ENCODE measurements at places on chromosomes 5 and 9.

- DNase-seq: no peak
Measured at GRCh38 chr5:40672425-40672824, 7.3 kb upstream of the PTGER4 start.

DNA sequence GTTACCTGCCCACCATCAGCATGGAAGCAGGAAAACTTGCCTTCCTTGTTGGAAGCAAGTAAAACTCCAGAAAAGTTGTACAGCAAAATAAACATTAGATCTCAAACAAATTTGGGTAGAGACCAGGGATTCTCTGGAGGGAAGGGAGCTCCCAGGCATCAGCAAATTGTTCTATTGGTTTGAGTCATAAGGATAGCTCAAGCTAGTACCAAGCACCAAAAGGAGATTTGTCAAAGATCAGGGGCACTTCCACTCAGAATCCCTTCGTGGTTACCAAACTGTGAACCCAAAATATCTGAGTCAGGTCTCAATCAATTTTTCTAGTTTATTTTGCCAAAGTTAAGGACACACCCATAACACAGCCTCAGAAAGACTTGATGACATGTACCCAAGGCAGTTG lies 37.8 kb downstream of the DNAJB5 start:
- DNase-seq: no peak

- DNase-seq: no peak
Measured at GRCh38 chr9:12091865-12092527, 601.2 kb upstream of the TYRP1 start.

- DNase-seq: peak; percentile 86
Measured at GRCh38 chr5:17343675-17344074, 126.2 kb downstream of the BASP1 start.

GRCh38 chr9:92771309-92771708 lies 6.7 kb upstream of the BICD2 start:
- DNase-seq: no peak

DNA sequence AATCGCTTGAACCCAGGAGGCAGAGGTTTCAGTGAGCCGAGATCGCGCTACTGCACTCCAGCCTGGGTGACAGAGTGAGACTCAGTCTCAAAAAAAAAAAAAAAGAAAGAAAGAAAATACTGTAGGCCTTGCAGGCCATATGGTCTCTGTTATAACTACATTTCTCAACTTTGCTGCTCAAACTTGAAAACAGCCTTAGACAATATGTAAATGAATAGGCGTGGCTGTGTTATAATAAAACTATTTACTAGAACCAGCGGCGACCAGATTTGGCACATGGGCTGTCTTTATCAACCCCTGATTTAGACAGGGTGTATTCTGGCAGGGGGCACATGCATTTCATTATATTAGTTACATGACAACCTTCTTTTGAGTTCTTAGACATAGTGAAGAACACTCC lies 130.0 kb downstream of the C9orf152 start:
- DNase-seq: no peak

GRCh38 chr9:12666813-12667212 lies 26.4 kb upstream of the TYRP1 start:
- no peak for DNase-seq

- no peak for DNase-seq
Measured at GRCh38 chr5:68729678-68730077, 364.1 kb upstream of the SLC30A5 start.

- DNase-seq: no peak
Measured at GRCh38 chr5:98796197-98796972, 22.9 kb downstream of the RGMB start.

DNA sequence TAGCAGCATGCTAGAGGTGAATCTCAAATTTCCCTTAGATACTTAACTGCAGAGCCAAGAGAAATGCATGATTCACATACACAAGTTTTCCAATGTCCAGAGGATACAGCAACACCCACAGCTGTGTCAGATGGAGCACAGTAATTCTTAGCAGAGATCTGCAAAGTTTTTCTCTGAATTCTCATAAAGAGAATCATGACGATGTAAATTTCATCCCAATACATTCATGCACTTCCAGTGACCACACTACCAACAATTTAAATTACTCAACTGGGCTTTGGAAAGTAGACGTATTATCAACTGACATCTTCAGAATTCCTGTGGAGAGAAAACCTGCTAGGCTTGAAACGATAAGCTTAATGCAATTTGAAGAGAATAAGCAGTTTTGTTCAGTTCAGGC lies 378.8 kb upstream of the TLE4 start:
- peak; percentile 57 for DNase-seq

GRCh38 chr5:91384671-91385430 lies 1.7 kb upstream of the ARRDC3 start:
- DNase-seq: peak; percentile 60

DNA sequence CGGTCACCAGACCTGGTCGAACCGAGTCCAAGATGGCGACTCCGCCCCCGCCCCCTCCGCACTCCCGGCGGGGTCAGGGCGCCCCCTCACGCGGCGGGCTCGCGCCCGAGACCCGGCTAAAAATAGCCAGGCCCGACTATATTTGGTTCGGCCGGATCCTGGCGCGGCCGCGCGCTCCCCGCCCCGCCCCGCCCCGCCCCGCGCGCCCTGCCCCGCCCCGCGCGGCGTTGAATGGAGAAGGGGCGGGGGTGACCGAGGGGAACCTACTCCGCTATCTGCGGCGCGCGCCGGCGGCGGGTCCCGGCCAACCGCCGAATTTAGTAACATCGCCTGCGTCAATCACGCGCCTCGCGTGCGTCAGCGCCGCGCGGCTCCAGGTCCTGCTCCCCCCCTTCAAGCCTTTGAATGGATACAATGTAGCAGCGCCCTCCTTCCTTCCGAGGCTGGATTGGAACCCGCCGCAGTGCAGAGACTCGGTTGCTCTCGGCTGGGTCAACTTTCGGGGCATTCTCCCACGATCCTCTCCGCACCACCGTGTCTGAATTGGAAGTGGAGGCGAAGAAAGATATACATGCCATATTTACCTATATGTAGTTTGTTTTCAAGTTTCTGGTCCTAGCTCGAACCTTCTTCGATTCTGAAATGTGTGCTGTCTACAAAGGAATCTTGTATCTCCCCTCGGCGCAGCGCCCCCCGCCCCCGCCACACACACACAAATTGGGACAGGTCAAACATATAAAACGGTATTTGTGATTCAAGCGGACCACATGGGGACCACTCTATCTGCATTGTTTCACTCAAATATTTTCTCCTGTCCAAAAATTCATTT lies 1.6 kb upstream of the NR4A3 start:
- DNase-seq: peak; percentile 87

- DNase-seq: no peak
Measured at GRCh38 chr5:88842784-88843183, 40.2 kb downstream of the MEF2C start.

DNA sequence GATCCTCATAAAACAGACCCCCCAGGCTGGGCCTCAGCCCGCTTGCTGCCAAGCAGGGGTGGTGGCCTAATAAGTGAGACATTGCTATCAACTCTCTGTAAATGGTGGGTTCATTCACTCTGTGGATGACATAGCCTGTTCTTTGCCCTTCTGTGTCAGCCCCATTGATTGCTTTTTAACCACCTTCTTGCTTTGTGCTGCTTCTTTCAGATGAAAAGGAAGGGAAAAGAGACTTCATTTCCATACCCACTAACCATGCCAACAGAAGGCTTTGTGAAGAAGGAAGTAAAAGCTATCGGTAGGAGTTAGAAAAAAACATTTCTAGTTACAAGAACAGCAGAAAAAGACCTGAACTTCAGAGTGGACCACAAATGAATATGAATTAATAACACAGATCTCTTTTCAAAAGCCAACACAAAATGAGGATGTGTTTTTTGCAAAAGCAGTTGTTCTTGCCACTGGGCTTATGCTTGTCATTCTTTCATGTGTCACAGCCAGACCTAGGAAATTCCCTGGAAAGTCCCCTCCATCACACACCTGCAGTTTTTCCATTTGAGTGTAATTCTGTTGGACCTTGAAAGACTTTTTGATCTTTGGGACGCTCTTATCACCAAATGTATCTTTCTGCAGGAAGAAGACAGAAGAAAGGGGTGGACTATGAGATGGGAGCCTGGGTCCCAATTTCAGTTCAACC lies 507.7 kb downstream of the CCDC171 start:
- DNase-seq: no peak

DNA sequence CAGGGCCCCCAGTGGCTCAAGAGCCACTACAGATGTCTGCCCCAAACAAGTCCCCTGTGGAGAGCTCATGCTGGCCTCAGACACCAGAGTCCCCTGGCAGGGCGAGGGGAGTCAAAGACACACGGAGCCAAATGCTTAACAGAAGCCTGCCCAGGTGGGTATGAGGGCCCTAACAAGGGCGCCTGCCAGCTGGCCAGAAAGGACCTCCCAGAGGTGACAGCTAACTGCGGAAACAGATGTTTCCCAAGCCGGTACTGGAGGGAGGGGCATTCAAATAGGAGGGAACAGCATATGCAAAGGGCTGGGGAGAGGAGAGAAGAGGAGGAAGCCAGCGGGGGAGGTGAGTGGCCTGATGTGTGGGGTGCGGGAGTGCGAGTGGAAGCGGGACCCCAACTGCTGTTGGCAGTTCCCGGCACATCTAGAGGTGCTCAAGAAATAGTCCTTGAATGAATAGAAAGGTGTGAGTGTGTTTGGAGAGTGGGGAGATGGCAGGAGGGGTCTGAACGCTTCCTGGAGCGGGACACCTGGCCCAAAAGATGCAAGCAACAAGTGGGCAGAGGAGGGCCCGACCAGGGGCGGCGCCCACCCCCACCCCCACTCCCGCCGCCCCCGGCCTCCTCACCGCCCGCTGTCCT lies 824 bp downstream of the MXD3 start:
- no peak for DNase-seq

DNA sequence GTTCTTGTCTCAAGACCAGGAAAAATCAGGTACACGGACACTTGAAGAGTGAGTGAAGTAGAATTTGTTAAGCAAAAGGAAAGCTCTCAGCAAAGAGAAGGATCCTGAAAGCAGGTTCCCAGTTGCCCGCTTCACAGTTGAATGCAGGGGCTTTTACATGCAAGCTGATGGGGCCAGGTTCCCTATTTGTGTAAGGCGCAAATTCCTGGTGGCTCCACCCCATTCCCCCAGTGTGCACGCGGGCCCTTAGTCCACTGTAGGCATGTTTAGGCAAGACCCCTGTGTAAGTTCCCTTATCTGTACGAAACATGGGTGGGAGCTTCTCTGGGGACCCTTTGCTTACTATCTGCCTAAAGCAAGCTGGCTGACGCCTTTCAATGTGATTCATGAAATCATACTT lies 2.7 kb upstream of the AGTPBP1 start:
- no peak for DNase-seq

DNA sequence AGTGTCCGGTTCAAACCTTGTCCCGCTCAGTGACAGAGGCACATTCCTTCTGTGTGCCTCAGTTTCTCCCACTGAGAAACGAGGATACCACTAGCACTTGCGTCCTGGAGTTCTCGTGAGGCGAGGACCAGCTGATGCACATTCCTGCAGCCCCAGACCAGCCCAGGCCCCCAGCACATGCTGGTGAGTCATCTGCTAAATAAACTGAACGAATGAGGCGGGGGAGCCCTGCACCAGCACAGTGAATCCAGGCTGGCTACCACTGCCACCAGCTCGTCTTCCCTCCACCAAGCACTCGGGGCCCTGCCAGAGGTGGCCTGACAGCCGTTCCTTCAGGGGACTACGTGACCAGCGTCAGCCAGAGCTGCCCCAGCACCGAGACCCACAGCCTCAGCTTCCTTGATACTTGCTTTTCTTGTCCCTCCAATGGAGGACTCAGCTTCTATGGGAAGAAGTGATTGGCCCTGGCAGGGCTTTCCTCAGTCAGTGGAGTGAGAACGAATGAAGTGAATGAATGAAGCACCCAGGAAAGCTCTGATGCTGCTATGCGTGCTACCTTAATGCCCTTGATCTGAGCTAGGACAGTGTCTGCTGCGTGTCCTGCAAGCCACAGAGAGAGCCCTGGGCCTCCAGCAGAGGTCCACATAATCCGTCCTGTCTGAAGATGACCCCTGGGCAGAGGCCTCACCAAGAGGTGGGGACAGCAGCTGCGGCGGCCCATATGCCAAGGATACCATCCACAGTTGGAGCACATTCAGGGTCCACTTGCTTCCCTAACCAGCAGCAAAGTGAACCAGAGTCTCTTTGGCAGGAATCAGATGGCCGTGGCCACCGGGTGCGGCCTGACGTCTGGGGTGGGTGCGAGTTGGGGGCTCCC lies 13.5 kb upstream of the BARX1 start:
- no peak for DNase-seq

- DNase-seq: no peak
Measured at GRCh38 chr9:23669776-23670175, 156.3 kb downstream of the ELAVL2 start.

GRCh38 chr5:132456987-132457361 lies 33.6 kb downstream of the IRF1 start:
- no peak for DNase-seq

GRCh38 chr5:139667730-139668063 lies 19.5 kb downstream of the CXXC5 start:
- DNase-seq: no peak

- no peak for DNase-seq
Measured at GRCh38 chr5:33745101-33745770, 146.6 kb downstream of the ADAMTS12 start.

- no peak for DNase-seq
Measured at GRCh38 chr5:129905473-129906176, 1.4 kb downstream of the CHSY3 start.

DNA sequence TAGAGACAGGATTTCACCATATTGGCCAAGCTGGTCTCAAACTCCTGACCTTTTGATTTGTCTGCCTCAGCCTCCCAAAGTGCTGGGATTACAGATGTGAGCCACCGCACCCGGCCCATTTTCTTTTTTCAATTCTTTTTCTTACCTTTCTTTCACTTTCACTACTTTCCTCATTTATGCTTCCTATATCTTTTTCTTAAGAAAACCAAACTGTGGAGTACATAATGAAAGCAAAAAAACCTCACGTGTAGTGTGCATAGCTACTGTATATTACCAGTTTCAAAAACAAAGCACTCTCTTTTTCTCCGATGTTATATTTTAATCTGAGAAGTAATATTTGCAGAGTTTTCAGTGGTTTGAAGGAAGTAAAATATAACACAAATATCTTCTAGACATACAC lies 8.0 kb upstream of the CAST start:
- DNase-seq: no peak

- DNase-seq: no peak
Measured at GRCh38 chr5:82295144-82295543, 17.0 kb upstream of the RPS23 start.

DNA sequence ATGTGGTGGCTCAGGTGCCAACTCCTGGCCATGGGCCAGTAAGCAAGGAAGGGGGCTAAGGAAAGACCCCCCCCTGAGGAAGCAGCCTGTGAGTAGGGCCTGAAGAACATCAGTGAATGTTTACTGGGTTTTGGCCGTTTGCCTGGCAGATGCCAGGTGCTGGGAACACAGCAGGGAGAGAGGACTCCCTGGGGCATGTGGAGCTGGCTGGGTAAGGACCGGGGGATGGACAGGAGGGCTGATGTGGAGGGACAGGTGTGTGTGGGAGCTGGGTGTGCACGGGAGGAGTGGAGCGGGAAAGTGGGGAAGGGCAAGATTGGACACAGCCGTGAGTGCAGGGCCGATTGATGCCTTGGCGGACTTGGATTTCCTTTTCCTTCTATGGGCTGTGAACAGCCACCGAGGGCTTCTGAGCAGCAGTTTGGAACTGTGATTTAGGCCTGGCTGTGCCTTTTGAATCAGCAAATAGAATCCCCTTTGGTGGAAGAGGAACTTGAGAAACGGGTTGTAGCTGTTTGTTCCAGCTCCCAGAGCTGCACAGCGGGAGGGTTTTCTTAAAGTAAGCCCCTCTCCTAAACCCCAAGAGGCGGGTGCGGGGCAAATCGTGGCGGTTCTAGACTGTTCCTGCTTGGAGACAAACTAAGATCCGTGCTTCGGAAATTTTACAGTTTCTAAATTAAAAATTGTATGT lies 3.1 kb downstream of the HMCN2 start:
- DNase-seq: no peak

All from skeletal muscle cell (primary cell).